ENCODE measurements at places on chromosomes 6 and 20. TPM values are rescaled to one million over a fixed set of nuclear protein-coding genes. Genes with fewer than 3 reads are reported as not detected.

NFKBIL1 gene
- total RNA-seq = 10.5 TPM

ATF6B gene
- total RNA-seq = 35.4 TPM

FAM110A gene
- 11.2 TPM for total RNA-seq

PGC gene
- total RNA-seq = not detected

PRKN gene
- not detected for total RNA-seq

AURKA gene
- total RNA-seq = 119 TPM

RBBP8NL gene
- total RNA-seq = not detected

PKIG gene
- total RNA-seq = 37.0 TPM

FGD2 gene
- total RNA-seq = not detected

SLC18B1 gene
- 5.0 TPM for total RNA-seq

C6orf163 gene
- 0.19 TPM for total RNA-seq

SLC16A10 gene
- total RNA-seq = 0.28 TPM

DPPA5 gene
- not detected for total RNA-seq

ECT2L gene
- total RNA-seq = not detected

NRSN1 gene
- total RNA-seq = not detected

HTR1E gene
- total RNA-seq = not detected

SLC22A16 gene
- not detected for total RNA-seq

CLDN20 gene
- total RNA-seq = not detected

All from A549 treated with DMSO at 1 μM for 4 hours (cell line).